Forelimb muscle (tissue), 1 donor: ENCODE measurements at places on chromosomes 7 and 10. TPM values are rescaled to one million over a fixed set of nuclear protein-coding genes. Genes with fewer than 3 reads are reported as not detected.

Gene COL28A1
- 1.1 TPM for polyA plus RNA-seq

Gene IL2RA
- not detected for polyA plus RNA-seq

Gene VAX1
- not detected for polyA plus RNA-seq

Gene SLC26A3
- not detected for polyA plus RNA-seq

Gene NUDT13
- 4.0 TPM for polyA plus RNA-seq

Gene NEUROD6
- polyA plus RNA-seq: 0.09 TPM

Gene SH2D4B
- not detected for polyA plus RNA-seq

Gene GRM3
- not detected for polyA plus RNA-seq

Gene ADARB2
- polyA plus RNA-seq: 0.16 TPM

Gene OPALIN
- polyA plus RNA-seq: not detected

GRCh38 chr10:79274279-79275104 is 72.8 kb upstream of the PPIF start:
- no peak for DNase-seq

DNA sequence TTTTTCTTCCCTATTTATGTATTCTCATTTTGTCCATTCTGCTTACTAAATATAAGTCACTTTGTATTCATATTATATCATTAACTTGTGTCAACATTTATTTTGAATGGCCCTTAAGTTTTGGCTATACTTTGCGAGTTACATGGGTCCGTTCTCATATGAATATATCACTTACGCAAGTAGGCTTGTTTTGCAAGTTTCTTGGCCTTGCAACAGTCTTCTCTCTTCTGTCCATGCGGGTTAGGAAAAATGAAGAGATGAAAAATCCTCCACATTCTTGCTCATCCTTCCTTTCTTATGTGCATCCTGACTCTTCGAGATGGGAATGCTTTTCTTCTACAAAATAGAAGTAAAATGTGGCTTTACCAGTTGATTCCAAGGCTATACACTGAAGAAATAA is 82.8 kb downstream of the GPR158 start:
- no peak for DNase-seq

- no peak for DNase-seq
Observed at GRCh38 chr7:22672846-22673680, 53.9 kb upstream of the IL6 start.

DNA sequence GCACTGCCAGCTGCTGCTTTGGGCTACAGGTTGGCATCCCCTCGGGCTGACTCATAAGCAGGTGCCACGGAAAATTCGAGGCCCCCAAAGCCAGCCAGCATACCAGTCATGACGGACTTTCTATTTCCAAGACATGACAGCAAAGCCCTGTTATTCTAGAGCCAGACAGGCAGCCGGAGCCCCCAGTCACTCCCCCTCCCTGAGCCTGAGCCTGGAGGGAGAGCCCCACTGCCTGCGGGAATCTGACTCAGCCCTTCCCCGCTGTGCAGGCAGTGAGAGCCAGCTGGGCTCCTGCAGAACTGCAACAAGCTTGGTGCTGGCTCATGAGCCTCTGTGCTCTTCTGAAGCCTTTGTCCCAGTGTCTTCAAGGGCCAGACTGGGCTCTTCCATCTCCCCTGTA is 15.8 kb downstream of the BTBD16 start:
- peak; percentile 32 for DNase-seq

- no peak for DNase-seq
Observed at GRCh38 chr7:117572856-117573620, 93.2 kb downstream of the CFTR start.

DNA sequence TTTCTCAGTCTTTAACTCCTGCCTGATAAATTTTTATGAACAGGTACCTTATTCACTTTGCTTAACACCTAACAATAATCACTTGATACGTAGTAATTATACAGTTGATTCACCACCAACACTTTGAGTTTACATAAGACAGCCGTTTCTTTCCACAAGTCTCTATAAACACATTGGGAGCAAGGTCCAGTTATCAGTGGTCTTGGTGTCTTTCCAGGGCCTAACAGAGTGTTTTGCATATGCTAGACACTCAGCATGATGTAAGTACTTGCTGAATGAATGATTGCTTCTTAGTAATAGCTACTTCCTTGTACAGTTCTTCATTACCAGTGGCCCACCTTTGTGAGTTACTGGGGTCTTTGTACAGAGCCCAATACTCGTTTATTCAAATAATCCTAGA is 6.4 kb downstream of the CLDN12 start:
- no peak for DNase-seq

- DNase-seq: no peak
Observed at GRCh38 chr7:157518514-157519175, 181.8 kb downstream of the DNAJB6 start.

GRCh38 chr10:68224810-68225209 is 7.1 kb downstream of the ATOH7 start:
- no peak for DNase-seq

DNA sequence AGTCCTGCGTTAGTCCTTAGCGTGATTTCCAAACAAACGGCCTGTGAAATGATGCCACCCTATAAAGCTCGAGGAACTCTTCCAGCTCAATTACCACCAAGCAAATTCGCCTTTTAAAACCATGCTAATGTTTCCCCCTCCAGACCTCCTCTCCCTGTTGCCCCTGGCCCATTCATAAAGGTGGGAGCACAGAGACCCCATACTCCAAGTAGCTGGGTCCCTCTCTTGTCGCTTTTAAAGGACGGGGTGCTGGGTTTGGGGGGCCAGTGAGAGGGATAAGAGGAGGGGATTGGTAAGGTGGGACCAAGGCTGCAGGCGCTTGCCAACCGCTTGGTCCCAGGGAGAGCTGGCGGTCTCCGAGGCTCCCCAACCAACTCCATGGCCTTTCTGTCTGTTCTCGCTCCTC is 1.2 kb downstream of the HMX2 start:
- DNase-seq: no peak

- no peak for DNase-seq
Observed at GRCh38 chr7:6155596-6155995, 116.8 kb downstream of the CYTH3 start.

DNA sequence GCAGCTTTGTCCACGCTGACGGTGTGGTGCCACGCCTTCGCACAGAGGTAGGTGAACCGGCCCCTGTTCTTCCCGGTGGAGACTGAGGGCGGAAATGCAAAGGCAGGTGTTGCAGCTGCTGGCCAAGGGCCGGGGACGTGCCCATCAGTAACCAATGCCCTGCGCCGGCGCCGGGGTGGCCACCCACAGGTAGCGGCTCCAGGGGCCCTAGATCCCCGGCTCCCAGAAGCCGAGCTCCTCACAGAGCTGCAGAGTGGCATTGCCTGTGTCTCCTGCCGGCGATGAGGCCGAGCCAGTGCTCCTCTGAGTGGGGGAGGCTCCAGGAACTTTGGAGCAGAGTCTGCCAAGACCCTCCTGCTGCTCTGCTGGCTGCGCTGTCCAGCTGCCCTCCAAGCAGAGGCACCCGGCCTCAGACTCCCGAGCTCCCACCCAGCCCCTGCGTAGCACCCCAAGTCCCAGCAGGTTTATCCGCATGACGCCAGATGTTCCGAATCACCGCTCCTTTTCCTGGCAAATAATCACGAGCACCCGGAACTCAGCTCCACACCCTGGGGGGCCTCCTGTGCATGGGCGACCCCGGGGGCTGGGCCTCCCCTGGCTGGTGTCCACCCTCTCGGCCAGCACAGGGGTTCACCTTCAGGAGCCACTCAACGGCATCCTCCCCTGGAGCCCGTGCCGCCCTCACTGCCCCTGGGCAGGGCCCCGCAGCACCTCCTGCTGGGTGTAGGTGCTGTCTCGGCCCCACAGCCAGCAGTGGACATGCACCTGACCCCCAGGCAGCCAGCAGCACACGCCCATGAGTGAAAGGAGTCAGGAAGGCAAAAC is 22.1 kb downstream of the CFAP46 start:
- DNase-seq: no peak

- no peak for DNase-seq
Observed at GRCh38 chr10:46247808-46248569, 38.8 kb upstream of the ANTXRL start.

GRCh38 chr7:23603632-23604295 is 6.6 kb downstream of the CCDC126 start:
- no peak for DNase-seq

GRCh38 chr7:135965602-135966001 is 11.6 kb downstream of the MTPN start:
- no peak for DNase-seq

- no peak for DNase-seq
Observed at GRCh38 chr7:126690848-126691751, 561.6 kb downstream of the GRM8 start.

DNA sequence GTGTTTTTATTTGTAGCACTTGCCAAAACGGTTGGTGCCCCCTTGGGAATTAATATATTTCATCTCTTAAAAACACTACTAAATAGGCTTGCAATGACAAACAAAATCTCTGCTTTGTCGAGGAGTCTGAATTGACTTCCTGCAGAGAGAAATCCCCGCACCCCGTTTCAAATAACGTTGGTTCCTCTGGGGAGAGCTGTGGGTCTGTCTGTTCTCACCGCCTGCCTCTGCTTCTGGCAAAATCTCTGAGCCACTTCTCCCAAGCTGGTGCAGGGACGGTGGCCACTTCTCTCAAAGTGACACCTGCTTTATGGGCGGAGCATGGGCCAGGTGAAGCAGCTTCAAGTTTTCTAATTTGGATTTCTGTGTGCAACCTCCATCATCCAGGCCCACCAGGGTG is 186.3 kb upstream of the ADARB2 start:
- no peak for DNase-seq

- DNase-seq: no peak
Observed at GRCh38 chr10:51905032-51905431, 205.6 kb upstream of the CSTF2T start.

GRCh38 chr7:44402401-44403060 is 77.1 kb upstream of the CAMK2B start:
- no peak for DNase-seq

DNA sequence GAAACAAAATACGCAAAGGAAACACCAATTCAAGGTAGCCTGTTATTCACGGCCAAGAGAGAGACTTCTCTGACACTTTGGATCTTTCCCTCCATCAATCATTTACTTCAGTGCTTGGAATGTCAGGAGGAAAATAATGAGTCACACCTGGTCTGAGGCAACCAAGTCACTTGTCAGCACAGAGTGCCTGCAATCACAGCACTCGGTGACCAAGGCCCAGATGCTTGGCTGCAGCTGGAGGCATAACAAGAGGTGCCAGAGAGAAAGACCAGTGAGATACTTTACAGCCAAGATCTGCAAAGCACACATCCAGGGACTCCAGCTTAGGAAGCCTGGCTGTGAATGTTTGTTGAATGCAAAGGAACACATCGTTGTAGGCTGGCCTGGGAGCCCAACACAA is 33.9 kb downstream of the ASB13 start:
- no peak for DNase-seq

- no peak for DNase-seq
Observed at GRCh38 chr10:100723180-100723579, 22.2 kb upstream of the PAX2 start.

DNA sequence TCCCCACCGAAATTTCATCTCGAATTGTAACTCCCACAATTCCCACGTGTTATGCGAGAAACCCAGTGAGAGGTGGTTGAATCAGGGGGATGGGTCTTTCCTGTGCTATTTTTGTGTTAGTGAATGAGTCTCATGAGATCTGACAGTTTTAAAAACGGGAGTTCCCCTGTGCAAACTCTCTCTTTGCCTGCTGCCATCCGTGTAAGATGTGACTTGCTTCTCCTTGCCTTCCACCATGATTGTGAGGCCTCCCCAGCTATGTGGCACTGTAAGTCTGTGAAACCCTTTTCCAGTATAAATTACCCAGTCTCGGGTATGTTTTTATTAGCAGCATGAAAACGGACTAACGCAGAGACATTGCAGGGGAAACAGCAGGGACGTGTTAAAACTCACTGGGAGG is 5.3 kb upstream of the OLAH start:
- DNase-seq: no peak

DNA sequence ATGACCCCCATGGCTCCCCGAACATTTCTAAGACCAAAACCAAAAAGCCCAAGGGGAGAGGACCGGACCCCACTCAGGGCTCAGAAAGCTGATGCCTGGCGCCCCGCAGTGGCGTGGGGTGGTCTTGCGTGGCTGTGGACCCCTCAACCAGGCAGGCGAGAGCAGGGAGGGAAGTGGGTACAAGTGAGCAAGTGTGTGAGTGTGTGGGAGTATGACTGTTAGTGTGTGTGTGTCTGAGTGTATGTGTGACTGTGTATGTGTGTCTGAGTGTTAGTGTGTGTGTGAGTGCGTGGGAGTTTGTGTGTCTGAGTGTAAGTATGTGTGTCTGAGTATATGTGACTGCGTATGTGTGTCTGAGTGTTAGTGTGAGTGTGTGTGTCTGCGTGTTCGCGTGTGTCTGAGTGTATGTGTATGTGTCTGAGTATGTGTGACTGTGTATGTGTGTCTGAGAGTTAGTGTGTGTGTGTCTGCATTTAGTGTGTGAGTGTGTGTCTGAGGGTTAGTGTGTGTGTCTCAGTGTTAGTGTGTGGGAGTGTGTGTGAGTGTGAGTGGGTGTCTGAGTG is 34.0 kb upstream of the INSIG1 start:
- no peak for DNase-seq
